NCI-H2029 treated with DMSO at 0.1 percent for 48 hours (cell line): ENCODE measurements at places on chromosomes 6 and 20.

- no peak for DNase-seq
Observed at GRCh38 chr20:24668384-24668702, 198.9 kb downstream of the SYNDIG1 start.

GRCh38 chr6:28807682-28808280 is 116.0 kb downstream of the TRIM27 start:
- DNase-seq = no peak

GRCh38 chr6:3471286-3471685 is 14.4 kb upstream of the SLC22A23 start:
- peak; percentile 98 for DNase-seq

GRCh38 chr6:105545947-105546731 is 143.3 kb upstream of the PREP start:
- no peak for DNase-seq

DNA sequence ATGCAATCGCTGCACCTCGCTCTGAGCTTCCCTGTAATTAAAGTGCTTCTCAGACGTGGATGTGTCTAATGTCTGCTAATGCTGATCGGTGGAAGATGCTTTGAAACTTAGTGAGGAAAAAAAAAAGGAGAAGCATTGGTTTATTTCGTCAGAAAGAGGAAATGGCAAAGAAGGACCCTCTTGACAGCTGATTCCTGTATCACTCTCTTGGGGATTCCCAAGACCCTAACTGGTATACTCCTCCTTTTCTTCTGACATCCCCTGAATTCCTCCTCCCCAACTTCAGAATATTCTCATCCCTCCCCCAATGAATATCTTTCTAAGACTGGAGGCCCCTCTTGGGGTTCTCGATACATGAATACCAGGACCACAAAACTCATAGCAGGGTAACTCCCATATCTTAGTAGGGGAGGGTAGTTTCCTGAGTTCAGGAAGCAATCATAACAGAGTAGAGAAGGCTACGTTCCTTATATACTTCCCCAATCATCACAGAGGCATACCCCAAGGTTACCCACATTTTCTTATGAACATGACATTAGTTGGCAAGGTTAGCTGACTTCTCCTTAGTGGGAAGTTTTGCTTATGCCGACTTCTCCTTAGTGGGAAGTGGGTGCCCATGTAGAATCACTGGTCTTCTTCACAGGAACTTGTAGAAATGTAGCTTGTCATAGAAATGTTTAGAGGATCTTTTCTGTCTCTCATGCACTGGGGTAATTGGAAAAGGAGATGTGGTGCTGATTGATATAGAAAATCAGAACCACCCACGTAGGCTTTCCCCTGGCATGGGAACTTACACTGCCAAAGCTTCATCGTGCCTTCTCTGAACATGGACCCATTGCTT is 63.8 kb upstream of the ATXN1 start:
- no peak for DNase-seq

- no peak for DNase-seq
Observed at GRCh38 chr6:5728351-5729079, 278.2 kb downstream of the NRN1 start.

GRCh38 chr6:43304361-43304760 is 4.3 kb downstream of the CRIP3 start:
- DNase-seq = no peak

GRCh38 chr6:16136621-16137450 is 8.0 kb downstream of the MYLIP start:
- no peak for DNase-seq

DNA sequence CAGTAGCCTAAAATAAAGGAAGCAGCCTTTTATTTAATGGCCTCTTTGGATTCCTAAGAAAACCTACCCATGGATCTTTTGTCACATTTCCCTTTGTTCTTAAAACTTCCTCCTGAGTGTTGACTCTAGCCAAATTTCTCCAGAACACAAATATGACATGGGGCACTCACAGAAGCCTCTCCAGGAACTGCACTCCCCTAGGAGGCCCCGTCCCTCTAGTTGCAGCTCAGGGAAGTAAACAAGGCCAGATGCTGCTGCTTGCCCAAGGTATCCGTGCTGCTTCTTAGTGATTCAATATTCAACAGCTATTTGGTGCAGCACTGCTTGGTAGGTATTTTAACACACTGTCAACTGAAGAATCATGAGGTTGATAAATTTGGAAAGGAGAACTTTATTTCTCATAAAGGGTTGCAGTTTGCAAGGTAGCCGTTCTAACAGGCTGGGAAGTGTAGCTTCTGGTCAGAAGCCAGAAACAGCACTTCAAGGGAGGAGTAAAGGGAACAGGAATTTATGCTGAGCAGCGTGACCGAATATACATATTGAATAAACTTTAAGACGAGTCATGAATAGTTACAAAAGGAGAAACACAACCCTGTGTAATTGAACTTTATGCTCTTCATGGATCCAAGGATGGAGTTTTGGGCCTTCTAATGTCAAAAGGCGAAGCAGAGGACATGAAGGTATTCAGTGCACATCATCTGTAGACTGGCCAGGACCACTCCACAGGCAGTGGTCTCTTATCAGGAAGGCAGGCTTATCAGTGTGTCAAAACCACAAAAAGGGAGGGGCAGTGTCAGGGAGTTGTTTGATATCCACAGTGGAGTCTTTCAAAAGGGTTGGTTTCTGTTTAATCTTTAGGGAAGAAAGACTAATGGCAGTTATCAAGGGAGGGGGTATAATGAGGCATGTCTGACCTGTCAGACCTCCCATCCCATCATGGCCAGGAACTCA is 63.3 kb downstream of the CD24 start:
- peak; percentile 38 for DNase-seq

GRCh38 chr20:10790013-10790412 is 116.2 kb upstream of the JAG1 start:
- no peak for DNase-seq

- DNase-seq = no peak
Observed at GRCh38 chr20:35240083-35240810, 13.8 kb downstream of the MMP24 start.

- peak; percentile 6 for DNase-seq
Observed at GRCh38 chr6:131652472-131652871, 15.4 kb downstream of the ENPP3 start.

DNA sequence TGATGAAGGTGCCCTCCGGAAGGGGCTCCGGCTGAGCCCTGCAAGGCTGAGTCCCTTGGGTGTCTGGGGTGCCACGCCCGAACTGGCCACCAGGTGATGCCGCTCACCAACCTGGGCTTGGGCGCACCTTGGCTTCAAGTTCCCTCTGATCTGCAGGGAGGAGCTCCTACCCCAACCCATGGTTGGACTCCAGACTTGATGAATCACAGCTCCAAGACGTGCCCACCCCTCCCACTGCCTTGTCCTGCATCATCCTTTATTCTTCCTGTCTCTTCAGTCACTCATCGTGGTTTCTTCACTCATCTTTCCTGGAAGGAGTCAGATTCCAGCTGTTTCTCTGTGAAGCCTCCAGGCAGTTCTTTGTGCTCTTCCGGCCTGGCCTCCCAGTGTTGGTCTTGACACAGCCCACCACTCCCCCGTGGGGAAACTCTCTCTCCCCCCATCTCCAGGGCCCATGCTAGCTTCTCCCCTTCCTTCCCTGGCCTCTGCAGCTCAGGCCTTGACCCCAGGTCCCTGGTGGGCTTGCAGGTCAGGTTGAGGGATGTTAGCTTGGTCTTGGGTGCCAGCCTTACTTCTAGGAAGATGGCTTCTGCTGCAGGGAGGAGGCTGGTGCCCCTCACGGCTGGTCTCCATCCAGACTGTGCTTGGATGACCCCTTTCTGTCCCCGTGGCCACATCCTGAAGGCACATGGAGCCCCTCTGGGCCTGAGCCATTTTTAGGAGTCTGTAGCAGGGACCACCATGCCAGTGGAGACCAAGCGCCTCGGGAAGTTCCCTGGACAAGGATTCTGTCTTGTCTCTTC is 2.6 kb upstream of the ZBP1 start:
- DNase-seq = peak; percentile 55

GRCh38 chr20:52127309-52127708 is 64.3 kb downstream of the ZFP64 start:
- DNase-seq = no peak

- DNase-seq = no peak
Observed at GRCh38 chr6:169956580-169956979, 205.2 kb downstream of the ERMARD start.
